ENCODE measurements at places on chromosomes 5 and 9.

- no peak for DNase-seq
Measured at GRCh38 chr5:91018712-91019371, 364.3 kb downstream of the ARRDC3 start.

DNA sequence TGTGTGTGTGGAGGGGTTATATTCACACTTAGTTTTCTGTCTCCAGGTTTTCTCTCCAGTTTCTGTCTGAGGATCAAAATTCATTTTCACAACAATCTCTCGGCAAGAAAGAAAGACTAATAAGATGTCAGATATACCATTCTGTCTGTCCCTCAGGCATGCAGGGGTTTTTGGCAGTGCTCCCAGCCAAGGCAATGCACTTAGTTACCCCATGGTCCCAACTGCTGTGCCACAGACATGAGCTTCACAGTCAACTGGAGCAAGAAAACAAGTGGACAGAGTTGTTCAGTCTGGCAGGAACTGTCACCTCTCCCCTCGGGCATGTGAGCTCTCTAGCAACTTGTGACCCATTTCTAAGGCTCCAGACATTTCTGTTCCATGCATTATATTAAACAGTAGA, 101.7 kb upstream of the LHFPL2 start:
- DNase-seq, result no peak

GRCh38 chr5:91151947-91152346, 231.2 kb downstream of the ARRDC3 start:
- no peak for DNase-seq

GRCh38 chr9:17003576-17004240, 131.1 kb upstream of the CNTLN start:
- DNase-seq, result no peak

DNA sequence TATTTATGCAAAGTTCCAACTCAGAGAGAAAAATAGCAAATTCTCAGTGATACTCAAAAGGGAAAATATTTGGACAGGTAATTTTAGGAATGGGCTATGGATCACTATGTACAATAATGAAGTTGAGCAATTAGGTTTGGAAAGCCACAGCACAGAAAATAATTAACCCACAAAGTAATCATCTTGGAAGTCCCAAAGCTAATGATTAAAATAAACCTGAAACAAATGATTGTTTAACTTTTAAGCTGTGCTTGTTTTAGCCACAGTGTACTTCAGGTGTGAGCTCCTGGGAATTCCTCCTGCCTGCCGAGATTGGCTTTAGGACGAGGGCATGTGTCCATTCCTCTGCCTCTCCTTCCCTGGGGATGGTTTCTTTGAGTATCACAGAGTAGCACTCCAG, 403.9 kb downstream of the ZSWIM6 start:
- DNase-seq, result no peak

GRCh38 chr9:93942161-93942560, 13.0 kb downstream of the BARX1 start:
- no peak for DNase-seq

DNA sequence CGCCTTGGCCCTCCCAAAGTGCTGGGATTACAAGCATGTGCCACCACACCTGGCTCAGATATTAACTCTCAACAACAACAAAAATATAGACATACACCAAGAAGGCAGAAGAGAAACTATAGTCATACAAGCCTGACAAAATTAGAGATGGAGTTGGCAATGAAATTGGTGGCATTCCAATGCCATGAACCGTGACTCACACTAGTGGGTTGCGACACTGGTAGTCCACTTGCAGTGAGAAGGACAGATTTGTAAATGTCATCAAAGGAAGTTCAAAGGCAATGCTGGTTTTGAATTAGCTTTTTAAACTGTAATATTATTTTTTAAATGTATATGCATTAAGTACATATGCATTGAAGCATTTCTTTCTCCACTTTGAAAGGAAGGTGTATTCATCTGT, 8.5 kb upstream of the DNAJC25 start:
- no peak for DNase-seq

DNA sequence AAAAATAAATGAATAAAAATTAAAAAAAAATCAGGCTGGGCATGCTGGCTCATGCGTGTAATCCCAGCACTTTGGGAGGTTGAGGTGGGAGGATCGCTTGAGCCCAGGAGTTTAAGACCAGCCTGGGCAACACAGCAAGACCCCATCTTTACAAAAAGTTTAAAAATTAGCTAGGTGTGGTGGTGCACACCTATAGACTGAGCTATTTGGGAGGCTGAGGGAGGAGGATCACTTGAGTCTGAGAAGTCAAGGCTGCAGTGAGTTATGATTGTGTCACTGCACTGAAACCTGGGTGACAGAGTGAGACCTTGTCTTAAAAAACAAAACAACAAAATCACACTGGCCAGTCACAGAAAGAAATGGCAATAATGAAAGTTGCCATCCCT, 3.4 kb upstream of the CNTRL start:
- no peak for DNase-seq

DNA sequence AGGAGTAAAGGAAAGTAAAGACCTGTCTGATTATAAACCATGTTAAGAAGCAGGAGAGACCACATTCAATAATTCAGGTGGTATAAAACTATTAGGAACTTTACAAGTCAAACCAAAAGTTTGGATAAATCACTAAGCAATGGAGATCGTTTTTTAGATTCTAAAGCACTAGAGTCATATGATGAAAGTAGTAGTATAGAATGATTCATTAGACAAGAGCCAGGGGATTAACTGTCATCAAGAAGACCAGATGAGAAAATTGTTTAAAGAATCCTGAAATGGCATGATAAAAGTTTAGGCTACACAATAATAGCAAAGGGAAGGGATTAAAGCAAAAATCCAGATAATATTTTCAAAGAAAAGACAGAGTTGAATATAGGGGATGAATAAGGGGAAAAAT, 12.9 kb upstream of the CARNMT1 start:
- no peak for DNase-seq

GRCh38 chr9:35232867-35233544, 71.2 kb downstream of the UNC13B start:
- no peak for DNase-seq

- no peak for DNase-seq
Measured at GRCh38 chr5:177383181-177383580, 1.1 kb upstream of the SLC34A1 start.

DNA sequence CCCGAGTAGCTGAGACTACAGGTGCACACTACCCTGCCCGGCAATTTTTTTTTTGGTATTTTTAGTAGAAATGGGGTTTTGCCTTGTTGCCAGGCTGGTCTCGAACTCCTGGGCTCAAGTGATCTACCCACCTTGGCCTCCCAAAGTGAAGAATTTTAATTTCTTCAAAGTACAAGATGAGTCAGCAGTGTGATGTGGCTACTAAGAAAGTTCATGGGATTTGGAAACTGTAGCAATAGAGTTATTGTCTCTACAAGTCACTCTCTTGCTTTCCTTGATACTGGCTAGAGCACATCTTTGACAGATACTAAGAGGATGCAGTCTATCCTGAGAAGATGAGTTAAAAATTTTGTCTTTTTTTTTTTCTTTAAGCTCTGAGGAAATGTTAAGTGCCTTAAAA, 1.6 kb downstream of the CREB3 start:
- DNase-seq, result no peak

DNA sequence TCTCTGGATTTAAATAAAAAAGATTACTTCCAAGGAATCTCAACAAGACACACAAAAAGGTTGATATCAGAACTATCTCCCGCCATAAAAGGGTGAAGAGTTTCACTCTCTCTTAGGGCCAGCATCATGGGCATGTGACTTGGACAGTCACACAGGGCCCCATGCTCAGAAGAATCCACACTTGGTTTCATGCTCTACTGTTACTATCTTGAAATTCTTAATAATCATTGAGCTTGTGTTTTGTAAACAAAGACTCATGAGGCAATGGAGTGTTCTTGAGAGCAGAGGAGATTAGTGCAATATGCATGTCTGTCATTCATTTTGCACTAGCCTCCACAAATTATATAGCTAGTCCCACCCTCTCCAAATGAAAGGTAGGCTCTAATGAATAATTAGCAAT, 58.4 kb downstream of the HMHB1 start:
- DNase-seq, result no peak

DNA sequence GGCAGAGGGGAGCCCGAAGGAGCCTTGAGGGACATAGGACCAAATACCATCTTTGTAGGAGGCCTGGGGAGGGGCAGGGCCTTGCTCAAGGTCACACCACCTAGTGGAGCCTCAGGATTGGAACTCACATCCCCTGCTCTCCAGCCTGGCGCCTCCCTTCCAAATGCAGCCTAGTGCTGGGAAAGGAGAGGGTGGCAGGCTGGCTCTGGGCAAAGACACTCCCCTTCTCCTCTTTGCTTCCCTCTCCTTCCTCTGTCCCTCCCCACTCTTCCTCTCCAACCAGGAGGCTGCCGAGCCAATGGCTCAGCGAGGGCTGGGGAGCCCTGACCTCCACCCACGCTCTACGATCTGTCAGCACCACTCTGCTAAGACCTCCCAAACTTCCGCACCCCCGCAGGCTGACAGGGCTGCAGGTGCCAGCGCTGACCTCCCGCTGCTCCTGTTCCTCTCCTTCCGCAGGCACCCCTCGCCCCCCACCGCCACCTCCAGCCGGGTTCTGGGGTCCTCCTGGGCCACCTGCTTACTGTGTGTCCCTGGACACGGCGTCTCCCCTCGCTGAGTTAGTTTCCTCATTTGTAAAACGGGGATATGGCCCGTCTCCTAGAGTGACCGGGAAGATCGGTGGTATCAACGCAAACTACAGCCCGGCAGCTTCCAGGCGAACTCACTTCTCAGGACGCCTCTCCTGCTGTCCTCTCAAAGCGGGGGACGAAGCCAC, 52.9 kb downstream of the C9orf50 start:
- DNase-seq, result no peak

- DNase-seq, result peak; percentile 82
Measured at GRCh38 chr5:135834639-135835529, at the start of gene SLC25A48. TSS of gene SLC25A48 (plus strand) at chr5:135834663. CDS start at chr5:135834848, 185 bp downstream.

- DNase-seq, result no peak
Measured at GRCh38 chr5:141512911-141513626, 24.2 kb downstream of the PCDHGC5 start.

Measured in NCI-H524 (cell line).